ENCODE measurements at places on chromosomes 2 and 18. TPM values are rescaled to one million over a fixed set of nuclear protein-coding genes. Genes with fewer than 3 reads are reported as not detected.

DNA sequence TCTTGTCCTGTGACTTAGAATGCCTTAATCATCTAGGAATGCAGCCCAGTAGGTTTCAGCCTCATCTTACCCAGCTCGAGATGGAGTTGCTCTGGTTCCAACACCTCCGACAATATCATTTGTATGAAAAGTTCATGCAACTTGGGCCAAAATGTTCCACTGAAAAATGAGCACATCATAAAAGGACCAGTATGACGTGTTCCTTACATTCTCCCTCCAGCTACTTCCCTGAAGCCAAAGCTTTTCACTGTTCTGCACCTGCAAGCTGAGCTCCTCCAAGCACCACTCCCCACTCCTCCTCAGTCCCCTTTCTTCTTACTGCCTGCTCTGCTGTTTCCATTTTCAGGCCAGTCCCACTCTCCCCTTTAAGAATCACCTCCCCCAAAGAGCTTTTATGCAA lies 23.1 kb downstream of the TMEM182 start:
- DNase-seq = no peak

WNT10A gene
- polyA plus RNA-seq = 0.04 TPM

- no peak for DNase-seq
These were observed 593.2 kb downstream of the ZEB2 start for GRCh38 chr2:143926736-143927135.

TCF7L1 gene
- 4.1 TPM for polyA plus RNA-seq

CFC1 gene
- not detected for polyA plus RNA-seq

DNA sequence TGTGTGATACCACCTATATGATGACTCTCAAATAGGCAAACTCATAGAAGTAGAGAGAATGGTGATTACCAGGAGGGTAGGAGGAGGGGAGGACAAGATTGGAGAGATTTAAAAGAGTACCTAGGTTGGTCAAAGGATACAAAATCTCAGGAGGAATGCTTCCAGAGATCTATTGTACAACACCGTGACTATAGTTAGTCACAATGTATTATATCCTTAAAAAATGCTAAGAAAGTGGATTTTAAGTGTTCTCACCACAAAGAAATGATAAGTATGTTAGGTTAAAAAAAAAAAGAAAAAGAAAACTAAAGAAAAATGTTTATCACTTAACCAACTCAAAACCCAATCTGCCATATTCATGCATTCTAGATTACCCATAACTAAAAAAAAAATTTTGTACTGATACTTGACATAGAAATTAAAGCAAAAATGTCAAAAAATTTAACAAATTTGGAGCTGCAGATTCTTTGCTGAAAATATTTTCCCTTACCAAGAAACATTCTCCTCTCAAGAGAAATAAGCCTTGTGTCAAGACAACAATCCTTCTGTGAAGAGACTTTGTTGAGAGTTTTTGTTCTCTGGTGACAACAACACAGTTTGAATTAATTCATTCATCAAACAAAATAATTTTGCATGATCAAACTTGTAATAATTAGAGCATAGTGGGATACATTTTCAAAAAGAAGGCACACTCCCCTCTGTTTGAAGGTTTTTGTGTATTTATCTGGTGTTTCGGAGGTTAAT lies 213.1 kb downstream of the DNER start:
- DNase-seq = no peak

DNA sequence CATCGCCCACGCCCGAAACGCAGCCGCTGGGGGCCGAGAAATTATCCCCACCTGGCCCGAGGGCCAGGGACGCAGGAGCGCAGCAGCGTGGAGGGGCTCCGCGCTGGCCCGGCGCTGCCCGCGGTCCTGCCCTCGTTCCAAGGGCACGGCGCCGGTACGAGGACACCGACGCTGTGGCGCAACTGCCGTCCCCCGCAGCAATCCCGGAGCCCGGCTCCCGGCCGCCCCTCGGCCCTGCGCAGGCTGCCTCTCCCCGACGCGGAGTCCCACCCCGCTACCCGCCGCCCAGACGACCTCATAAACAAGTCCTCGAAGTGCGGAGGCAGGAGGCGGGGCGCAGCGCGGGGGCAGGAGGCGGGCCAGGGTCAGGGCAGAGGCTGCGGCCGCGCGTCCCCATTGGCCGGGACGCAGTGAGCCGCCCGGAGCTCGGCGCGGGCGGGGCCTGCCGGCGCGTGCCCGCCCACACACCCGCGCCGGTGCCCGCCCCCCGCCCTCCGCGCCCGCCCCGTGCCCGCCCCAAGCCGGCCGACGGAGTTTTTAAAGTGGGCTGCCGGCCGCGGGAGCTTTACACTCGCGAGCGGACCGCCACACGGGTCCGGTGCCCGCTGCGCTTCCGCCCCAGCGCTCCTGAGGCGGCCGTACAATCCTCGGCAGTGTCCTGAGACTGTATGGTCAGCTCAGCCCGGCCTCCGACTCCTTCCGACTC lies at the start of gene EPAS1:
Gene EPAS1, plus strand, starts transcription at position 568 of the 706 bp plus-strand sequence. CDS start 505 bp downstream, outside the sequence.
- peak; percentile 96 for DNase-seq

DNA sequence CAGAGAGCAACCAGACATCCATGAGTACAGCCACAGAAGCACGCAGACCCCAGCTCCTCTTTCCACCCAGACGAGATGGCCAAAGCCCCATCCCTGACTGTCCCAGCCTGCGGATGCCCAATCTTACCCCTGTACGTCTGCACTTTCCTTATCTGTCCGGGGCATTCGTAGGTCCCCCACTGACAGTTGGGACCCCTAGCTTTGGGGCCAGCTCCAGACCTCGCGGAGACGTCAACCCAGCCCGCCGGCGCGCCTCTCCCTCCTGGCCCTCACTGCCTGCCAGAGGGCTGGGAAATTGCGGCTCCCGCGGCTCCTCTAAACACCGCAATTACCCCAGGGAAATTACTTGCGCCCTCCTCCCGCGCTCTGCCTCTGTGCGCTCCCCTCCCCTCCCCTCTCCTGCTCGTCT lies 2.3 kb downstream of the ECEL1 start:
- DNase-seq = no peak

DCDC2C gene
- not detected for polyA plus RNA-seq

DNA sequence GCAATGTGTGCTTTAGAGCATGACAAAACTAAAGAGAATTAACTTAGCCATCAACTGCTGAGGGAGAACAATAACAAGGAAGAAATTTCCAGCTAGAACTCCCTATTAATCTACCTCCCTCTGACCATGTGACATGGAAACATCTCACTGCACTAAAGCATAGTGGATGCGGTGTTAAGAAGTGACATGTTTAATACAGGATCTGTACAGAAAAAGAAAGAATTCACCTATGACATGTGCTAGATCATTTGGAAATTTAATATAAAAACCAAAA lies 202.3 kb upstream of the KLHL14 start:
- DNase-seq = no peak

DNA sequence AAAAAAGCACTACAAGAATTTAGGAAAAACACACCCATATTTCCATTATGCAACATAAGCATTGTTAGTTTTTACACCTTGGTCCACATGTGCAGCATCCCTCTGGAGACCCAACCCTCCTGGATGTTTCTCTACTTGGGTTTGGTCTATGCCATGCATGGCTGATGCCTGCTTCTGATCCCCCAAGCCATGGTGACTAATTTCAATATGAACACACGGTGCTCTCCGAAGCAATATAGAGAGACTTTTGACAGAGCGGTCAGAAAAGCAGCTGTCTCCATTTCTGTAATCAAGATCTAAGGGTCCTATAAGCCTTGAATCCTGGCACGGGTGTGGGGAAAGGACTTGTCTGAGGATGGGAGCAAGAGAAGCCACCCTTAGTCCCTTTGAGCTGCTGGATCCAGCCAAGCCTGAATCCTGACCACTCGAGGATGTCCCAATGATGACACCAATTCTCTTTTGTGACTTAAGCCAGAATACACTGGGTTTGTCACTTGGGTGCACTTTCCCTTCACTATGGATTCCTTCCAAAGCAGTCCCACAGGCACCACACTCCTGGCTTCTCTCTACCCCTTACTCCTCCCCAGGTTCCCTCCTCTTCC lies 91.5 kb downstream of the ACTR2 start:
- DNase-seq = no peak

GRCh38 chr2:189014449-189015138 lies 40.4 kb downstream of the COL3A1 start:
- no peak for DNase-seq

TGFA gene
- 7.1 TPM for polyA plus RNA-seq

DNA sequence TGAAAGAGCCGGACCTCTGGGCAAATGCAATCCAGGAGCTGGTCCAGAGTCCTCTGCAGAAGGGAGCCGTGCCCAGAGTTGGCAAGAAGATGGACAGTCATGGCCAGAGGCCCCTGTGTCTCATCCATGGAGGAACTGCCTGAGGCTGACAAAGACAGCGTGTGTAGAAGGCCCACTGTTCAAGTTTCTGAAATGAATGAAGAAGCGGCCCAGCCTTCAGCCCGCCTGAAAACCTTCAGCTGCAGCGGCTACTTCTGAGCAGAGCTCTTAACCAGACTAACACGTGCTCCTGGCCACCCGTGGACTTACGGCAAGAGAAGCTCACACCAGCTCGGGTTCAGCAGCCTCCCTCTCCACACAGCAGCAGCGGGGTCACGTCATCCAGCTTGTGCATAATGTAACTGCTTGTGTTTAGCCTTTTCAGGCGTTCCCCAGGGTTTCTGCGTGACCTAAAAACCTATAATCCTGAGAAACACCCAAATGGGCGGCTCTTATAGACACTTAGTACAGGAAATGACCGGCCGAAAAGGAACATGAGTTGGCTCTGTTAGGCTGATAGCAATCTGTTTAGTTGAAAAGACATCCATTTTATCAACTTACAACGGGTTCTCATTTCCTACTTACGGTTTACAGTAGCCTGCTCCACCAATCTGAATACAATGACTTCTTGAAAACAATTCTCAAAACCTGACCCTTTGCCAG lies at the start of gene FAM124B:
Gene FAM124B, minus strand, starts transcription at position 467 of the 702 bp plus-strand sequence. Its CDS starts 339 bp downstream, at position 128.
- no peak for DNase-seq

HOXD1 gene
- 0.12 TPM for polyA plus RNA-seq

GRCh38 chr18:22486667-22487066 lies 69.0 kb upstream of the CTAGE1 start:
- no peak for DNase-seq

TRABD2A gene
- polyA plus RNA-seq = 7.1 TPM

DNA sequence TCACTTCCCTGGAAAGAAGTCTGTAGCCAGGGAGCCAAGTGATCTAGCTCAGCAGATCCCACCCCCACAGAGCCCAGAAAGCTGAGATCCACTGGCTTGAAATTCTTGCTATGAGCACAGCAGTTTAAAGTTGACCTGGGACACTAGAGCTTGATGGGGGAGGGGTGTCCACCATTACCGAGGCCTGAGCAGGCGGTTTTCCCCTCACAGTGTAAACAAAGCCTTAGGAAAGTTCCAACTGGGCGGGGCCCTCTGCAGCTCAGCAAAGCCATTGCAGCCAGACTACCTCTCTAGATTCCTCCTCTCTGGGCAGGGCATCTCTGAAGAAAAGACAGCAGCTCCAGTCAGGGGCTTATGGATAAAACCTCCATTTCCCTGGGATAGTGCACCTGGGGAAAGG lies 887.2 kb upstream of the LRATD1 start:
- DNase-seq = no peak

DNA sequence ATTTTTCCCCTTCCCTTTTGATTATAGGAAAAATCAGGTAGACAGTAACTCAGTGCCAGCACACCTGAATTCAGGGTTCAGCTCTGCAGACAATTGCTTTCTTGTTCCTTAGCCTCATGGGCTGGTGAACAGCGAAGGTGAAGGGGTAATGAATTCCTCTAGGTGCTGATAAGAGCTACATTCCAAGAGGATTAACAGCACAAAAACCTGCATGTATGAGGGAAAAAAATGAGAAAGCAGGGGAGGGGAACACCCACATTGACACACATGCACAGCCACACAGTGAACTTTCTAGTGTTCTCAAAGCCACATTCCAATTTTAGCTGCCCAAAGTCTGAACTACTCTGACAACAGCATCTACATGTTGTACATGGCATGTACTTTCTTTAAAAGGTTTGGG lies 46.1 kb downstream of the SPATS2L start:
- no peak for DNase-seq

SLC9A4 gene
- polyA plus RNA-seq = not detected

CNGA3 gene
- polyA plus RNA-seq = not detected

DNA sequence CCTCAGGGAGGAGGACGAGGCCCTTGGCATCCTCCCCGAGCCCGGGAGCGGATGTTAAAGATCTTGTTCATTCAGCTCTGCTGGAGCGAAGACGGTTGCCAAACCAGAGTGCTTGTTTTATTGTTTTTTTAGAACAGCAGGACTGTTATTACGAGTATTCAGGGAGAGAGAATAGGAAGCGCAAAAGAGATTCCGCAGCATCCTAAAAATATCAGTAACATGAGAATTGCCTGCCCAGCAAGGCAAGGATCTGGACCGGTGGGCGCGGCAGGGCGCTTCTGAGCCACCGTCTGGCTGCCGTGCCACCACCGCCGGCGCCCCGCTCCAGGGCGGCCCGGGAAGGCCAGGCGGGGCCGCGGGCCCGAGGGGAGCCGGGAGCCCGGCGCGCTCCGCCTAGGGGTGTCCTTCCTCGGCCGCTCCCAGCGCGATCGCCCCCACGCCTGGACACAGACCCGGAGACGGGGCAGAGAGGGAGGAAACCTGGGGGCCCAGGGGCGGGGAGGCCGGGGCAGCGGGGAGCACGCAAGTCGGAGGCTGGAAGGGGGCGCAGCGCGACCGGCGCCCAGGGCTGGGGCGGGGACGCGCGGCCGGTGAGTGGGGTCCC lies 843 bp downstream of the CYS1 start:
- DNase-seq = peak; percentile 58

DNA sequence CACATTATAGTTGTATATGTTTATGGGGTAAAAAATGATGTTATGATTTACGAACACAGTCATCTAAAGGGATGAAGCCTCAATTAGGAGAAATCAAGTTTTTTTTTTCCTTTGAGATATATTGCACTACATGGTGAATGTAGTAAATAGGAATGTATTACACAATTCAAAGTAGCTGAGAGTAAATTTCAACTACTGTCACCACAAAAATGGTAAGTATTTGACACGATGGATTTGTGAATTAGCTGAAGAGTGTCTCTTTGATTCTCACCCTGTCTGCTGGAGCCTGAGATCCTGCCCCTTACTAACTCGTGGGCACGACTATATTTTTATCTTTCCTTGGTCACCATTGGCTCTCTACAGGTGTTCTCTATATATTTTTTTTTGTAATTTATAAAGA lies 540.4 kb upstream of the DSEL start:
- no peak for DNase-seq
